ENCODE measurements at places on chromosomes 1 and 21.

GRCh38 chr1:234564035-234565029 is 45.6 kb downstream of the IRF2BP2 start:
- no peak for DNase-seq

DNA sequence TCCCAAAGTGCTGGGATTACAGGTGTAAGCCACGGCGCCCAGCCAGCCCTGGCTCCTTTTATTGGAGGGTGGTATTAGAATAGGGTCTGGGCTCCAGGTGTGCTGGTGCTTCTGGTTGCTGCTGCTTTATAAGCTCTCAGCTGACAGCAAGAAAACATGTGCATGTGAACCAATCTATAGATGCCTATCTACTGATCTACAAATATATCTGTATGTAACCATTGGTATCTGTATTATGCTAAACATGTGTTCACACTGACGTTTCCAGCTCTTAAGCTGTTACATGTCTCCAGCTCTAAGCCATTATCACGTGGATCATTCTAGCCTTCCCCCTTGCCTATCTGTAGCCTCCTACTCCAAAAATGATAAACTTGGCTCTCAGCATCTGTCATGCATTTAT is 82.4 kb downstream of the ST6GALNAC3 start:
- no peak for DNase-seq

DNA sequence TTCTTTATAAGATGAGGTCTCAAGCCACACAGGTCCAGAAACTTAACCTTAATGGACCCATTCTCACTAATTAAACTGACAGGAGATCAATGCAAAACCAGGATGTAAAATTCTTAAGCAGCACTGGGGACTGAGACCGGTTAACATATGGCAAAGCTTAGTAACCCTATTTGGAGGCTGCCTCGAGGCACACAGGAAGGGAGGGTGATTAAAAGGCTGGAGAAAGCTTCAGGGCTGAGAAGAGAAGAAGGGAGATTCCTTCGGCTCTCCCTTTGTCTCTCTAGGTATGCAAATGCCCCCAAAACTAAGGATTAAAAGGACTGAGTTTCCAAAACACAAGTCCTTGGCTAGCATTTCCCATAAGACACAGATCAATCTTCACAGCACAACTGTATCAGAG is 120.8 kb upstream of the DSCAM start:
- no peak for DNase-seq

GRCh38 chr1:166999075-166999474 is 10.0 kb downstream of the MAEL start:
- DNase-seq = no peak

DNA sequence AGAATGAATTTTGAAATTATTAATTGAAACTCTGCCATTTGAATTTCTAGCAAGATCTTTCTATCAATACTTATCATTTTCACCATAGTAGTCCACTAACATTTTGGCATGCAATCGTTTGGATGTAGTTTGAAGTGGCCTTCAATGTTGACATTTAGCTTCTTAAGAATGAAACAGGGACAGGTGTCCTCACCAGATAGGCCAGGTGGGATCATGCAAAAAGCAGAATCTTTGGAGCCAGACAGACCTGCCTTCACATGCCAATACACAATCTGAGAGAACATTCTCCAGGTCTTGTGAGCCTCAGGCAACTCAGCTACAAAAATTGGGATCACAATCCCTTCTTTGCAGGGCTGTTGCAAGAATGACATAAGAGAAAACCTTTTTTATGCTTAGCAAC is 18.3 kb upstream of the HSPA13 start:
- DNase-seq = no peak

Measured in smooth muscle cell of the brain vasculature (primary cell).